ENCODE measurements at places on chromosomes 11 and 22. TPM values are rescaled to one million over a fixed set of nuclear protein-coding genes. Genes with fewer than 3 reads are reported as not detected.

The RFPL3 gene
- not detected for total RNA-seq

The PLAAT2 gene
- not detected for total RNA-seq

The SCGB2A2 gene
- not detected for total RNA-seq

The SPI1 gene
- total RNA-seq, result 5.2 TPM

The ANO5 gene
- total RNA-seq, result 15.4 TPM

The PLCB3 gene
- 14.8 TPM for total RNA-seq

The TMPRSS6 gene
- total RNA-seq, result not detected

The MRGPRX3 gene
- total RNA-seq, result not detected

The CASP5 gene
- total RNA-seq, result 0.74 TPM

The TSPAN4 gene
- 39.4 TPM for total RNA-seq

The TREH gene
- total RNA-seq, result not detected

The GP1BB gene
- 1.6 TPM for total RNA-seq

The SCT gene
- not detected for total RNA-seq

The TOMM22 gene
- 34.4 TPM for total RNA-seq

The C11orf21 gene
- 0.42 TPM for total RNA-seq

The GPR83 gene
- total RNA-seq, result 0.16 TPM

The CD6 gene
- 0.95 TPM for total RNA-seq

The SERHL2 gene
- 4.0 TPM for total RNA-seq

Data from urinary bladder (tissue), 4 donors.